ENCODE measurements at places on chromosomes 4 and X. TPM values are rescaled to one million over a fixed set of nuclear protein-coding genes. Genes with fewer than 3 reads are reported as not detected.

Gene MFSD8
- total RNA-seq, result 19.4 TPM

Gene NAP1L5
- total RNA-seq, result 14.1 TPM

Gene ARMCX1
- total RNA-seq, result 13.9 TPM

DNA sequence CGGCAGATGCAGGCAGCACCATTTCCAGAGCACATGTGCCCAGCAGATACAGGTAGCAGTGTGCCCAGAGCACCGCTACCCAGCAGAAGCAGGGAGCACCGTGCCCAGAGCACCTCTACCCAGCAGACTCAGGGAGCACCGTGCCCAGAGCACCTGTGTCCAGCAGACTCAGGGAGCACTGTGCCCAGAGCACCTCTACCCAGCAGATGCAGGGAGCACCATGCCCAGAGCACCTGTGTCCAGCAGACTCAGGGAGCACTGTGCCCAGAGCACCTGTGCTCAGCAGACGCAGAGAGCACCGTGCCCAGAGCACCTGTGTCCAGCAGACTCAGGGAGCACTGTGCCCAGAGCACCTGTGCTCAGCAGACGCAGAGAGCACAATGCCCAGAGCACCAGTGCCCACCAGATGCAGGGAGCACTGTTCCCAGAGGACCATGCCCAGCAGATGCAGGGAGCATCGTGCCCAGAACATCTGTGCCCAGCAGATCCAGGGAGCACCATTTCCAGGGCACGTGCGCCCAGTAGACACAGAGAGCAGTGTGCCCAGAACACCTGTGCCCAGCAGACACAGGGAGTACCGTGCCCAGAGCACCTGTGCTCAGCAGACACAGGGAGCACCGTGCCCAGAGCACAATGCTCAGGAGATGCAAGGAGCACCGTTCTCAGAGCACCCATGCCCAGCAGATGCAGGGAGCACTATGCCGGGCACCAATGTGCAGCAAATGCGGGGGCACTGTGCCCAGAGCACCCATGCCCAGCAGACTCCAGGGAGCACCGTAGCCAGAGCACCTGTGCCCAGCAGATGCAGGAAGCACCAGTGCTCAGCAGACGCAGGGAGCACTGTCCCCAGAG, 236.4 kb downstream of the DHRSX start:
- ATAC-seq, result no peak

GRCh38 chrX:13669246-13669737, 16.4 kb downstream of the TCEANC start:
- ATAC-seq, result peak; percentile 80

DNA sequence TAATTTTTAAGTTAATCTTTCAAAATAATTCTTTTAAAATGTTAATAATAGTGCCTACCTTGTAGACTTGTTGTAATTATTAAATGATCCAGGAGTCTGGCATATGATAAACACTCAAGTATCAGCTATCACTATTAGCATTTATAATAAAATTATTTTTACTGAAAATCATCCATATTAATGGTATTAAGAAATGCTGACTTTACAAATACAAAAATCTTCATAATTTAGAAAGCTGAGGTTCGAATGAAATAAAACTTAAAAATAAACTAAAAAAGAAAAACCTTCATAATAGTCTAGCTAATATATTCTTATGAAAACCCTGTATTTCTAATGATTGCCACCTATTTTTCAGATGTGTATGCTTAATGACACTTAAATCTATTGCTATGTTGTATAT, 5.2 kb downstream of the MGARP start:
- ATAC-seq, result no peak

All from motor neuron (in vitro differentiated cells).